GM23338 (cell line): ENCODE measurements at places on chromosomes 3 and 15.
A peak's percentile ranks its signal among the peaks of the same experiment; 100 is the strongest.

DNA sequence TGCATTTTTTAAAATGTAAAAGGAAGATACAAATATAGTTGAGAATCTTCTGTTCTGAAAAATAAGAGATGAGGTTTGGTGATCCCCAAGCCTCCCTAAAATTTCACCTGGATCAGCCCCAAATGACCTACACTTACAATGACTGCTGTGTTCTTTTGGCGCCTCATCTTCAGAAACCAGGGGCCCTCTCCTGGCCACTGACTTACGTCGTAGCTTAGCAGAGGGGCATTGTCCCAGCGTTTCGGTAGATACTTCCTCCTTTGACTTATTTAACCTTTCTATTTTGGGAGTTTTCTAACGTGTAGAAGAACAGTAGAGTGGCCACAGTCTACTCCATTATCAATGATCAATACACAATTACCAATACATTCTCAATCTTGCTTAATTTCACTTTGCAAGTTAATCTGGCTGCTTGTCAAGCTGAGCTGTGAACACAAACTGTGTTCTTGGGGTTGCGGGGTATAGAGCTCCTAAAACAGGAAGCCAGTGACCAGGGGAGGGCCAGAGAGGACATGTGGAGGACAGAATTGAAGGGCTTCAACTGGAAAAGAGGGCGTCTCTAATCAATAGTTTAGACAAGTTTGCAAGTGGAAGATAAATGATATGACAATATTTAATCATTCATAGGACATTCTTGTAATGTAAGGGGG, 419.5 kb downstream of the LPP start:
- peak; percentile 46 for DNase-seq

- DNase-seq: no peak
Observed at GRCh38 chr15:68623301-68623892, 44.6 kb downstream of the CORO2B start.

GRCh38 chr3:141122455-141123030, 71.4 kb downstream of the SPSB4 start:
- DNase-seq: no peak

DNA sequence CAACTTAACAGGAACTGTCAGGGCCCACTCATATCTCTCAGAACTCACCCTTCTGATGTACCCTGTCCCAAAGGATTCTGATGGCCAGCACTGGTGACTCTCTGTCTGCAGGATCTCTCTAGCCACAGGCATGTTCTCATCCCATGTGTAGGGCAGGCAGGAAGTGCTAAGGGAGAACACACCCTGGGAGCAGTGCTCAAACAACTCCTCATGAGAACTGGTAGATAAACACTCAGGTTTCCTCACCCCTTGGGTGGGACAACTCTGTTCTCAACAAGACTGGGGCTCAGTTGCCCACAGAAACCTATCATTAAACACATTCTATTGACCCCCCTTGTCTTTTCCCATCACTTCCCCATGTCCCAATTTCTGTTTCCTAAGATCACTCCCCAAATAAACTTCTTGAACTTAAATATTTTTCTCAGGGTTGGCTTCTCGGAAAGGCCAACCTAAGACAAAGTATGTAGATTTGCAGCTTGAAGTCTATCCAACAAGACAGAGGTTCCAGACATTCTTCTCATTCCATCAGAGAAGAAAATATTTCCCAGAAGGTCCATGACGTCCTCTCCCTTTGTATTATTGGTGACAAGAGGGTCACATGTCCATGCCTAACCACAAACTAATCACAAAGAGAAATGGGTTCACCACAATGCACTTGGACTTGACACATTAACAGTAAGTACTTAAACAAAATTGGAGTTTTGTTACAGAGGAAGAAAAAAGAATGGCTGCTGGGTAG, 276.6 kb upstream of the GADL1 start:
- no peak for DNase-seq

DNA sequence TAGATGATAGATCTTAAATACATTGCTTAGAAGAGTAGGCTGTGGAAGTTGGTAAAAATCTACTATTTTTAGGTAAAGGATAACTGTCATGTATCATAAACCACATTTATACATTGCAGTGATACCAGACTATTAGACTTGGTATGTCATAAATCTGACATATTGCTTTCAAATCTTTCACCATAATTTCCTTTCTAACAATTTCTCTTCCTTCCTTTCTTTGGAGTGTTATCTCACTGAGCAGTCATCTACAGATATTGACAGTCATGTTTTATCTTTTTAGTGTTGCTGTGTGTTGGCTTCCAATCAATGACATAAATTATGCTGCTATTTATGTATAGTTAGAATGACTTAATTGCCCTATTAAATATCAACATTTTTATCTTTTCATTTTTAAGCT, 588.7 kb downstream of the TUSC7 start:
- no peak for DNase-seq

DNA sequence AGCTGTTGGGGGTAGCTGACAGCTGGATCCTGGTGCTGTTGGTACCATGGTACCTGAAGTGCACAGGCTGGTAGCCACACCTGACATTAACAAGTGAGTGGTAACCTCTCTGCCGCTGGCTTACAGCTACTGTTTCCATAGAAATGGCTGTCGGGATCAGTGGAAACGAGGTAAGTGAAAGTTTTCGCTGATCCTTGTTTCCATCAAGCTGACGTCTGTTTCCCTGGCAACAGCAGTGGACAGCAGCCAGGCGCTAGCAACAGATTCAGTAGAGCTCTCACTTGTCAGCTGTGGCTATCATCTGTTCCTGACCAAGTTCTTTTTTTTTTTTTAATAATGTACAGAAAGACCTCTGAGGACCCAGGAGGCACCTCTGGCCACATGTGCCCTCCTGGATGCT, 166.2 kb downstream of the CHDH start:
- peak; percentile 43 for DNase-seq

DNA sequence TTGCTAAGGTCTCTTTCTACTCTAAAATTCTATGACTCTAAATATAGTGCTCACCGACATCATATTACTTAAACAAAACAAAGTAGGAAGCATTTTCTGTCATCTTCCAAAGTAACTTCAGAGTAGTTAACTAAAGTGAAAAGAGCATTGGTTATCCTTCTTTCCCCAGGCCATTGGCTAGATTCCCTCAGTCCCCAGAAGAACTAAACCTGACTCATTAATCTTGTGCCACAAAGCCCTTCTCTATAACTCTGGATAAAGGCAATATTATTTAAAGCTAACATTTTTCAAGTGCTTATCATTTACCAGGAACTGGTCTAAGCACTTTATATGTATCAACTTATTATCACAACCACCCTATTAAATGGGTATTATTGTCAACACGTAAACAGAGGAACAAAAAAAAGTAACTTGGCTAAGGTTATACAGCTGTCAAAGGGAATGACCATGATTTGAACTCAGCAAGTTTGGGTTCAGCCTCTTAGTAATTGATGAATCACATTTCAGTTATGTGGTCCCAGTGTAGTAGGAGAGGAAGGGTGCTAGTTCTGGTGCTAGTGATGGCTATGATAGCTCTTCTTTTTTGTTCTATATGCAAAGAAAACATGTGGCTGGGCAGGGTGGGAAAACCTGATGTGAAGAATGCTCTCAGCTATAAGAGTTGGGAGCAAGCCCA, 304.9 kb downstream of the FGF12 start:
- DNase-seq: no peak

GRCh38 chr3:184693011-184693975, 18.6 kb downstream of the MAGEF1 start:
- no peak for DNase-seq

GRCh38 chr3:119731560-119732343, 28.9 kb downstream of the CFAP91 start:
- DNase-seq: no peak

- DNase-seq: no peak
Observed at GRCh38 chr3:28171962-28172361, 69.5 kb upstream of the CMC1 start.

DNA sequence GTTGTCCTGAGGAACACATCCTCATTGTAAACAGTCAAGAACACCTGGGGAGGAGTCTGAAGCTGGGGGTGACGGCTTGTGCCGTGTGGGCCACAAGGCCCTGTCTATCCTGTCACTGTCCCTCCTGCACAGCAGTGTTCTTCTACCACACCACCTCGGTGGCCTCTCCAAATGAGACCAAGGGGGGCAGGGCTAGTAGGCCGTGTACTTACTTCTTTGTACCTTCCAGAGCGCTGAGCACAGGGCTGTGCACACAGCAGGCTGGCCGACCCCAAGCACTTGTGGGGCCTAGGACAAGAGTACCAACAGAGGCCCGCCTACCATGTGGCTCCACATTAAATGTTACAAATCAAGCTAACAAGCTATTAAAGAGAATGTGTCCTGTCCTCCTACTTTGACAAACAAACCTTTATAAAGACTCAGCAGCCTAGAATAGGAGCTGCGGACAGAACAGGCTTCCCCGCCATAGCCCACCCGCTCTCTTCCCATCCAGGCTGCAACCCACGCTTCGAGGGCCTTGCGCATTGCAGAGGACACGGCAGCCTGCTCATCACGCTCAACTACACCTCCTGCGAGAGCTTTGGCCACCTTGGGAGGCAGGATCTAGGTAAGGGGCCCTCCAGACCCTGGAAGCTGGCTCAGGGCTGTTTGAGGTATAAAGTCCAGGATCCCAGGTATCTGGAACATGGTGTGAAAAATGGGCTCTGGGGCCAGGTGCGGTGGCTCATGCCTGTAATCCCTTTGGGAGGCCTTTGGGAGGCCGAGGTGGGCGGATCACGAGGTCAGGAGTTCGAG, 30.5 kb downstream of the MELTF start:
- no peak for DNase-seq

GRCh38 chr3:156395961-156396710, 158.8 kb downstream of the SSR3 start:
- DNase-seq: no peak

- DNase-seq: no peak
Observed at GRCh38 chr3:65479990-65480389, 558.7 kb downstream of the MAGI1 start.

- peak; percentile 95 for DNase-seq
Observed at GRCh38 chr15:68256675-68257450, 20.7 kb upstream of the FEM1B start.

DNA sequence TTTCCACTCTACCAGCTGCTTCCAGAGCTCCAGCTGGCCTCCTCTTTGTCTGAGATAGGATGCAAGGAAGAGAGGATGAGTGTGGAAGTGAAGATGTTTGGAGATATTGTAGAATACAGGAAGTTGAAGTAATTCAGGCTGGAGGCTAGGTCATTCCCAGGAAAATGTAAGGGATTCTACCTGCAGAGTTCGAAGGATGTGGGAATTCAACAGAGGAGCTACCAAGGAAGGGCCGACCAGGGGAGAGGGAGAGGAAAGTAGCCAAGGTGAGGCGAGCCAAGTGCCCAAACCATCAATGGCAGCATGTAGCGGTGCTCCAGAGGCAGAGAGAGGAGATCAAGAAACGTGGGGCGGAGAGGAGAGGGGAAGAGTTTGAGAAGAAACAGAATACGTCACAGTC, 49.0 kb upstream of the EPHB3 start:
- no peak for DNase-seq

DNA sequence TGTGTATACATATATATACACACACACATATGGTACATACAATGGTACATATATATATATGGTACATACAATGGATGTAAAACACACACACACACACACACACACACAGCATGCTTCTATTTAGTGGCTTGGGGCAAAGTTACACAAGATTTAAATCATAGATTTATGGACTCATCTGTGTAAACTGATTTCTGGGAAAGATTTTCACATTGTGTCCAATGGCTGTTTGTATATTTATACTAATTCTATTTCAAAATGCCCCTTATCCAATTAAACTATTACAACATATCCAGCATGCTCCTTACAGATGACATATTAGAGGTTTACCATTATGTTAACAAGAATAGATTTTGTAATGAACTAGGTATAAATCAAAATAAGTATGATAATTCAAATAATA, 94.9 kb downstream of the ANO10 start:
- DNase-seq: no peak

GRCh38 chr15:50315814-50316630, 39.0 kb downstream of the GABPB1 start:
- DNase-seq: peak; percentile 62

- peak; percentile 86 for DNase-seq
Observed at GRCh38 chr15:76151599-76151974, 91.8 kb downstream of the TMEM266 start.

GRCh38 chr3:5510300-5510699, 322.8 kb downstream of the EDEM1 start:
- no peak for DNase-seq

DNA sequence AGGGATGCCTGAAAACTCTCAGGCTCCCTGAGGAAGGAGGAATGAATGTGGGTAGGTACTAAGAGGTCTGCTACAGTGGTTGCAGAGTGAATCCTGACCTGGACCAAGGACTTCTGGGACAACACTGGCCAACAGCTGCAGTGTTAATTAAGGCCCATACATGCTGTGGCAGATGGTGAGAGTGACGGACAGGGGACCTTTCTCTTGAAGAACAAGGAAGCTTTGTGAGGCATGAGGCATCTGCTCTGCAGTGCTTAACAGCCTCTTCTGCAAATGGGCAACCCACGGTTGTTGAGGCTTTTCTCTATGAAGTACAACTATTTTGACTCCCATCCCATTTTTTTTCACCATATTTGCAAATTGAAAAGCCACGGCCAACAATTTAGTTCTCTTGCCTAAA, 26.6 kb upstream of the ACAN start:
- no peak for DNase-seq

DNA sequence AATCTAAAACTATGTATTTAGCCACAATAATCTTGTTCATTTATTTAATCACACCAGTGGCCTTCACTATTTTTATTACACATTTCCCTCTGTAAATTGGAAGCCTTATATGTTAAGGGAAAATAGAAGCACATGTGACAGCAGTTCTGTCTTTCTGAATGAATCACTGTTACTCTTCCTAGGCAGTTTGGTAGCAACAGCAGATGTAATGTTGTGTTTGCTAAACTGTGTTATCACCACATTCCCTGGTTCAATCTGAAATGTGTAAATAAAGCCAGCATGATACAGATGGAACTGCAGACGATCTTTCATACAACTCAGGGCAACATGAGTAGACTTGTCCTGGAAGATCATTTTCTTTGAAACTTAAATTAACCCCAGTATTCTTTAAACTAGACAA, 220.1 kb downstream of the MCTP2 start:
- DNase-seq: no peak

DNA sequence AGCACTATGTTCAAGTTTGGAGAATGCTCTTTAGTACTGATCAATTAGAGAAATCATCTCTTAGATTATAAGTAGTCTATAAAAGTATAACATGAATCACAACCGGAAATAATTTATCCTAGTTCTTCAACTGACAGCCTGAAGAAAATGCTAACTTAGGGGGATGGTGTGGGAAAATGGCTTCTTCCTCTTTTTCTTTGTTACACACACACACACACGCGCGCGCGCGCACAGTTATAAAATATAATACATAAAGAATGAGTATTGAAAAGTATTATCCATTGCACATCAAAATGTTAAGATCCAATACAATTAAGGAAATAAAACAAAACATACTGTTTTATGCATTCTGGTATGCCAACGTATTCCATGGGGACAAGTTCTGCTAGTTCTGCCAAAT, 11.2 kb upstream of the GTF2A2 start:
- no peak for DNase-seq
